ENCODE measurements at places on chromosomes 2 and 18.

DNA sequence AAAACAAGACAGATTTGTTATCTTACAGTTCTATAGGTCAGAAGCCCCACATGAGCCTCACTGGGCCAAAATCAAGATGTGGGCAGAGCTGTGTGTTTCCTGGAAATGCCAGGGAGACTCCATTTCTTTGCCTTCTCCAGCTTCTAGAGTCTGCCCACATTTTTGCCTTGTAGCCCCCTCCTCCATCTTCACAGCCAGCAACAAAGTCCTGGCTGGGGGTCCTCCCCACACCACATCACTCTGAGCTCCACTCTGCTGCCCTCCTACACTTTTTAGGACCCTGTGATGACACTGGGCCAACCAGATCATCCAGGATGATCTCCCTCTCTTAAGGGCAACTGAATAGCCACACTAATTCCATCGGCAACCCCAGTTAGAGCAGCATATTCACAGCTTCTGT, 34.3 kb downstream of the ASB1 start:
- no peak for DNase-seq

DNA sequence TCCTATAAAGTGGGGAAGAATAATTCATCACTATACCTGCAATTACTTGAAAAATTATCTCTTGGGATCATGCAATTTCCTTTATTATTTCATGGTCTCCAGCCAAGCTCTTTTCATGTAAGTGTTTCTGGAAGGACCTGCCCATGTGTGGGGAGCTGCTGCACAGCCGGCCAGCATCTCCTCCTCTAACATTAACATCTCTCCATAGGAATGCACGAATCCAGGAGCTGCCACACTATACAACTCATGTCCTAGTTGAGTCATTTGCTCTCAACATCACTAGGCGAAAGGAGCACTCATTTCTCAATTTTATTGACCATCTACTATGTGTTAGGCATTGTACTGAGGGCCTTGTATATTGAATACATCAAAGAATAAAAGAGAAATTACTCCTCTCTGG, 144.3 kb upstream of the ERBB4 start:
- DNase-seq = no peak

DNA sequence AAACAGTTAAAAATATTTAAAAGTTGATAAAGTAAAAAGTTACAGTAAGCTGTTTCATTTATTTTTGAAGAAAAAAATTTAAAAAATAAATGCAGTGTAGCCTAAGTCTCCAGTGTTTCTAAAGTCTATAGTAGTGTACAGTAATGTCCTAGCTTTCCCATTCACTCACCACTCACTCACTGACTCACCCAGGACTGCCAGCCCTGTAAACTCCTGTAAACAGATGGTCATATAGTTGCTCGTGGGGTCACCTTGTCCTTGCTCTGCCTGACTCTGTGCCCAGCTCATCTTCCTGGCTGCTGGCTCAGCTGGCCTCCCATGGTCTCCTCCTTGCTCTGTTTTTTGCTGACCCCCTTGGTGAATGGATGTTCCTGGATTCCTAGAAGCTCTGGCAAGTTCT, 180.3 kb downstream of the VAPA start:
- DNase-seq = no peak

- DNase-seq = peak; percentile 39
Measured at GRCh38 chr2:30115141-30115980, 31.4 kb upstream of the YPEL5 start.

DNA sequence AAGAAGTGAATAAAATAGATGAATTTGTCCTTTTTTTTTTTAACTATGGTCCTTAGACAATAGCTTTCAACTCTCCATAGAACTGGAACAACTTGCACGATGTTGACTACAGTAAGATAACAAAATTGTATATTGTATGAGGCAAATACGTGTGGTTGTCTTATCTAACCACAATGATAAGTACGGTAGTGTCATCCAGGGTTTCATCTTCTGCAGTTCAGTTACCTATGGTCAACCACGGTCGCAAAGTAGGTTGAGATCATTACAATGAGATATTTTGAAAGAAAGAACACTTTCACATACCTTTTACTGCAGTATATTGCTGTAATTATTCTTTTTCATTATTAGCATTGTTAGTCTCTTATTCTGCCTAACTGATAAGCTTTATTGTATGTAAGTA, 295.2 kb downstream of the PARD3B start:
- no peak for DNase-seq

- no peak for DNase-seq
Measured at GRCh38 chr2:55490554-55490953, 29.0 kb upstream of the CFAP36 start.

GRCh38 chr2:120109186-120110061, 96.5 kb downstream of the EPB41L5 start:
- no peak for DNase-seq

GRCh38 chr2:63698786-63699548, 110.2 kb downstream of the MDH1 start:
- DNase-seq = no peak

DNA sequence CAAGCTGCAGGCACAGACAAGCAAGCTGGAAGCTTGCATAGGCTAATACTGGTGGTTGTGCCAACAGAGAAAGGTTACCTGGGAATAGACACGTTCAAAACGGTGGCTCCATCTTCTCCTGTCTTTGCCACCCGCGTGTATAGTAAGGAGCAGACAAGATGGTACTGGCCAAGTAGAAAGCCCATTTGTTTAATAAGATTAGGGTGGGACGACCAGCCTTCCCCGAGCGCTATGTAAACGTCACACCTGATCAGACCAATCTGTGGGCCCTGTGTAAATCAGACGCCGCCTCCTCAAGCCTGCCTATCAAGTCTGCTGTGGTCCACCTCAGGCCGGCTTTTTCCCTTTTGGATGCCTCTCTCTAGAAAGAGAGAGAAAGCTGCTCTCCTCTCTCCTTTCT, 189.2 kb downstream of the LAMA1 start:
- no peak for DNase-seq

DNA sequence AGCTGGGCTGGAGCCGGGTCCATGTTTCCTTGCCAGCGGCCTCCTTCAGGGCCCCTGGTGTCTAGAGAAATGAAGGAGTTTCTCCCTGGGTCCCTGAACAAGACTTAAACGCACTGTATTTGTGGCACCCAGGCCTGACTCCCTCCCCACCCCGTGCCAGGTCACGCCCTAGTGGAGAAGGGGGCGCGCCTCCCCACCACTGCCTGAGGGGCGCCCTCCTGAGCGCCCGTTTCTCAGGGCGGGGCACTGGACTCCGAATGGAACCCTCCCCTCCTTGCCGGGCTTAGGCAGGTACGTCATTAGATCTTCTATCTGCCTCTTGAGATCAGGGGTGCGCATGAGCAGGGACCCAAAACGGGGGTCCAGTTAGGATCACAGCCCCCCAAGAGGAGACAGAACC, 16.3 kb downstream of the ODC1 start:
- no peak for DNase-seq

DNA sequence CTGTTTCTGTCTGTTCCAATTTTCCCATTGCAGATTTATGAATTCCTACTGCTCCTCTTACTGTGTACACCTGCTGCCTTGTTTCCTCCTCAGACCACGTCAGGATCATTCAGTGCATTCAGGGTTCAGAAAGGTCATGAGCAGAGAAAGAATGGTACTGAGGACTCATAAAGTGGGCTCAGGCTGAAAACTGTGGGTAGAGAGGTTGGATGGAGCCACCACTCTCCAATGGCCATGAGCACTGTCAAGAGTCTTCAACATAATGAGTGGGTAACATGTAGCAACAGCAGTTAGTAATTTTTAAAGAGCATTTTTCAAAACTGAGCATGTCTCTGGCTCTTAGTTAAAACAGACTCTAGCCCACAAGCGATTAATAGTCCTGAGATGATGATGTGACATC, 138.2 kb downstream of the ZEB2 start:
- no peak for DNase-seq

DNA sequence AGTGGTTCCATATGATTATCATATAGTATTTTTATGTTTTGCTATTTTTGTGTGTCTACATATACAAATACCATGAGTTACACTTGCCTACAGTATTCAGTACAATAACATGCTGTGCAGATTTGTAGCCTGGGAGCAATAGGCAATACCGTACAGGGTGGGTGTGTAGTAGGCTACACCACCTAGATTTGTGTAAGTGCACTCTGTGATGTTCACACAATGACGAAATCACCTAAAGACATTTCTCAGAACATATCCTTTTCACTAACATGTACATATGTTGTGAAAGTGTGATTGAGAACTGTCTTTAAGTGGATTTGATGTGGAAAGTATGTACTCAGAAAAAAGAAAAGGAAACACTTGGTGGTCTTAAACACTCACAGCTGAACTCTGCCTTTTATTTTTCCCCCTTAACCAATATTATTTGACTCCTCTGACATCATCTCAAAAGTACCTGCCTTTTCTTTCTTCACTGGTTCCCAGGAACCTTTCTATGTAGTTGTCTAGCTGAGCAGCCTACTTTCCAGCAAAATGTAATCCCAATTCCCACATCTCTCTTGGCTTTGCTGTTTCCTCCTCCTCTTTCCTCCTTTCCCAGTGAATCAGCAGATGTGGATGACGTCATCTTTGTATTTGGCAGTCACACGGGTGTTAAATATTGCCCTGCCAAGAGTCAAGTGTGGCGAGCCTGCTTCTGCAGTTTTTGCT, 47.7 kb downstream of the OSBPL6 start:
- DNase-seq = no peak

GRCh38 chr2:222919841-222920526, 59.1 kb downstream of the ACSL3 start:
- DNase-seq = no peak

- no peak for DNase-seq
Measured at GRCh38 chr2:7427293-7428060, 510.3 kb downstream of the RNF144A start.

- no peak for DNase-seq
Measured at GRCh38 chr2:196677404-196677803, 37.9 kb downstream of the CCDC150 start.

DNA sequence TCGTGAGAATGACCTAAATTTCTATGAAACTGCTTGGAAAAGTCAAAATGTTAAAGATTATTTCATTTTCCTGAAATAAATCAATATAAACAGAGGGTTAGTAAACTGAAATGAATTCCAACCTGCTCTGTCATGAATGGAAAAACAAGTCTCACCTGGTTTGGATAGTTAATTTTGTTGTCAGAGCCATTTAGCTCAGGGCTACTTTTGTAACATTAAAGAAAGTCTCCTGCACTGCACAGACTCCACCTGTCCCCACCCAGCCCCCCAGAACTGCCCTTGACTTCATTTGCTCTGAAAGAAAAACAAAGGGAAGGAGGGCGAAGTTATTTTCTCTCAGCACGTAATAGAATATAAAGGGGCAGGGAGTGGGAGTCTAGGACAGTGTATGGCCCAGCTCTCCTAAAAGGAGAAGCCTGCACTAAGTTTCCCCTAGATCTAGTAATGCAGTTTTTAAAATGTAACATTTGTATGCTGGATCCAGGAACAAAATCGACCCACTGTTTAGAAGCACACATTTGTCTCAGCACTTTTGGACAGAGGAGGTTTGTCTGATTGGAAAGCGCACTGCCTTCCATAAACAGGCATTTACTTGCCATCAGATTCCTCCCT, 54.2 kb upstream of the ACSL3 start:
- DNase-seq = no peak

- no peak for DNase-seq
Measured at GRCh38 chr2:118489712-118490299, 357.6 kb downstream of the EN1 start.

DNA sequence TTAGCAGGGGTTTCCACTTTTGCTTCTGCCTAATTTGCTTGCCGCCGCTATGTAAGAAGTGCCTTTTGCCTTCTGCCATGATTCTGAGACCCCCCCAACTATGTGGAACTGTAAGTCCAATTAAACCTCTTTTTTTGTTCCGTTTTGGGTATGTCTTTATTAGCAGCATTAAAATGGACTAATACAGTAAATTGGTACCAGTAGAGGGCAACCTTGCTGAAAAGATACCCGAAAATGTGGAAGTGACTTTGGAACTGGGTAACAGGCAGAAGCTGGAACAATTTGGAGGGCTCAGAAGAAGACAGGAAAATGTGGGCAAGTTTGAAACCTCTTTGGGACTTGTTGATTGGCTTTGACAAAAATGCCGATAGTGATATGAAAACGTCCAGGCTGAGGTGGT, 216.1 kb upstream of the FSIP2 start:
- DNase-seq = no peak

DNA sequence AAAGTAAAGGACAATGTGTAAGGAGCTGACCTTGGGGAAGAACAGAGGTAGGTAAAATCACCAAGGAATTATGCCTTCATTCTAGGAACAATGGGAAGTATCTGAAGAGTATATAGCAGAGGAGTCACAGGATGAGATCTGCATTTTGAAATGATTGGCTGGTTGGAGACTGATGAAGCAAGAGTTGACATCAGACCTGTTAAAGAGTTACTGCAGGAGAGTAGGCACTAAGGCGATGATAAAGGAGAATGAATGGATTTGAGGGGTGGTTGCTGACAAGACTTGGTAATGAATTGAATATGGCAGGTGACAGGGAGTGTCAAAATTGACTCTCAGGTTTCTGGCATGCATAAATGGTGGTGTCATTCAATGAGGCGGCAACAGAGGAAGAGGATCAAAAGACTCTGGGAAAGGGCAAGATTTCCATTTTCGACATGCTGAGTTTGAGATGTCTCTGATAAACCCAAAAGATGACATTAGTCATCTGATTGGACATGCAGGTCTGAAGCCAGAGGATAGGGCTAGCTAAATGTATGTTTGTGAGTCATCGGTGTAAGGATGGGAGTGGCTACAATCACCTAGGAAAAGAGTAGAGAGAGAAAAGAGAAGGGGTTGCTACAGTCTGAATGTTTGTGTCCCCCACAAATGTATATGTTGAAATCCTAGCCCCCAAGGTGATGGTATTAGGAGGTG, 236.5 kb downstream of the DYM start:
- no peak for DNase-seq

- DNase-seq = no peak
Measured at GRCh38 chr2:42804891-42805290, 12.5 kb upstream of the HAAO start.

DNA sequence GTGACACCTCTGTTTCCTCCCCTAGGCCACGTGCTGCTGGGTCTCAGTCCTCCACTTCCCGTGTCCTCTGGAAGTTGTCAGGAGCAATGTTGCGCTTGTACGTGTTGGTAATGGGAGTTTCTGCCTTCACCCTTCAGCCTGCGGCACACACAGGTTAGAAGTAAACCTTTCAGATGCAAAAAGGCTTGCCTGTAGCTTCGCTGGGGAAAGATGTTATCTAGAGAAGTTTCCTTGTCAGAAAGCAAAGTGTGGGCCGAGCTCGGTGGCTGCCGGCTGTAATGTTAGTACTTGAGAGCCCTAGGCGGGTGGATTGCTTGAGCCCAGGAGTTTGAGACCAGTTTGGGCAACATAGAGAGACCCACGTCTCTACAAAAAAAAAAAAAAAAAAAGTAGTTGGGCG, 16.7 kb downstream of the IL1R2 start:
- no peak for DNase-seq

GRCh38 chr2:239305222-239305575, 95.6 kb downstream of the HDAC4 start:
- DNase-seq = no peak

- no peak for DNase-seq
Measured at GRCh38 chr2:204154863-204155262, 218.3 kb downstream of the ICOS start.

GRCh38 chr18:79472176-79472575, 76.4 kb downstream of the NFATC1 start:
- DNase-seq = no peak
